ENCODE measurements at places on chromosomes 12 and 14.

GRCh38 chr14:36097356-36097755 is 79.2 kb downstream of the PTCSC3 start:
- DNase-seq = no peak

GRCh38 chr12:76247026-76247646 is 101.1 kb downstream of the BBS10 start:
- DNase-seq = peak; percentile 62

- DNase-seq = no peak
Observed at GRCh38 chr12:64670019-64670418, 59.7 kb downstream of the RASSF3 start.

DNA sequence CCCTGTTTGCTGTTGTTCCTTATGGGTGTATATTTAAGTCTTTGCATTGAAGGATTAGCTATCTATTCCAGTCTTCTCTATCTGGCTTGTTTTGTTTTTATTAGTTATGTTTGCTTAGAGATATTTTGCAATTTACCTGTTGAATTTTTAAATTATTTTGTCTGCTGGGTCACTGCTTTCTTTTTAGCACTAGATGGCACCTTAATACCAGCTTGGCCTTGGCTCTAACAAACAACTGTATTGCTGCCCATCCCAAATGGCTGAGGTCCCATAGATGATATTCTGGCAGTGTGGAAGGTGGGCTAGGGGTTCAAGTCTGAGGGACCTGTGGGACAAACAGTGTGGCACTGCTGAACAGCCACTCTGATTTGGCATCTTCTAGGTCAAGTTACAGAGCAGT is 144.0 kb upstream of the FBXO33 start:
- DNase-seq = no peak

DNA sequence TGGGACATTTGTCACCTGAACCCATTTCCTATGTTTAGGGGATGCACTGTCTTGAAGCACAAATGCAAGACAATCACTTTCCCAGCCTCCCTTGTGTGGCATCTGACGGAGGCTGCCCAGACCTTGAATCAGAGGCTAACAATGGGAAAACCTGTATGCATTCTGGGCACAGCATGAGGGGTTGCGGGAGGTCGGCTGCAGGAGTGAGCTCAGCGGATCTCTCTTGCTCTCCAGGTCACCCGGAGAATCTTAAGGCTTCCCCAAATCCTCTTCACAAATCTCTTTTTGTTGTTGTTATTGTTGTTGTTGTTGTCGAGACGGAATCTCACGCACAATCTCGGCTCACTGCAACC is 15.3 kb downstream of the NFKBIA start:
- DNase-seq = no peak

GRCh38 chr14:77032844-77033621 is 4.5 kb upstream of the IRF2BPL start:
- DNase-seq = peak; percentile 99

DNA sequence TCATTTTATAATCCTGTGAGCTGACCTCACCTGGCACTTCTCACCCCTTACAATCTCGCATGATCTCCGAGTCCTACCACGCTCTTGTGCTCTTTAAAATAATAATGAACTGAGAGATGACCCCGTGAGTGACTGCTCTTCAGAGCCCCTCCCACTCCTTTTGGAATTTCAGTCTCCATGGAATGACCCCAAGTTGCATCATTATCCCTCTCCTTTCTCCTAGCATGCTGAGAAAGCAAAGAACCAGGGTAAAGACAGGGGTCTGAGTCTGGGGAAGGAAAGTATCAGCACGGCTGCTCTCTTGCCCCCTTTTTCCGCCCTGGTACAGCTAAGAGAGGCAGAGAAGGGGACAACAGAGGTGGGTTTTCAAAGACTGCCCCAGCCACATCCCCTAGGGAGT is 178.3 kb upstream of the PLEKHA5 start:
- DNase-seq = no peak

DNA sequence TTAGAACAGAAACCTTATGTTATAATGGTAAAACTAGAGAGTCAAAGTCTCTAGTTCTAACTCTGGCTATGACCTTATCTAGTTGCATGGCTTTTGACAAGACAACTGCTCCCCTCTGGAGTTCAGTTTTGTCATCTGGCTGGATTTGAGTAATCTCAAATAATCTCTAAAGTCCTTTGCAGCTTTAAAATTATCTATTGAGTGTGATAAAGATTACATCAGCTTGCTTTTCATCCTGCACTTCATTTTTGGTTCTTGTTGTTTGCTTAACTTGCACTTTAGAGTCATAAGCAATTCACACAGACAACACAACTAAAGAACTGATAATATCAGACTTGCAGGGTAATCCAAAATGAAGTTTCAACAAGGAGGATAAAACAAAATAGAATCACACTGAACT is 2.3 kb downstream of the AKAP5 start:
- no peak for DNase-seq

DNA sequence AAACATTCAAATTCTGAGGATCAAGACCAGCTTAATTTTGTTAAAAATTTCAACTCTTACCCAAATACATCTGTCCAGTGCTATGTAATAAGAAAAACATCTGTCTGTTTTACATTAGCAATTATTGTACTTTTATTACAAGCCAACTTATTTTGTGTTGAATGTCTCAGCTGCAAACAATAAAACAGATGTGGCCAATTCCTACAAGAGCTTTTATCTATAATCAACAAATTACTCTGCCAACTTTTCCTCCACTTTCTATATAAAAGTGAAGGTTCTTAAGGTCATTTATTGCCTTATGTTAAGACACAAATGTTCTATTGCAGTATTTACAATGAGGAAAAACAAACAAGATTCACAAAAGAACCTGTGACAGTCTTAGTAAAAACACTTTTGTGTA is 72.7 kb downstream of the NOVA1 start:
- DNase-seq = peak; percentile 69

- DNase-seq = no peak
Observed at GRCh38 chr14:96717116-96717515, 80.1 kb upstream of the VRK1 start.

- peak; percentile 88 for DNase-seq
Observed at GRCh38 chr12:15629108-15629507, 160.1 kb downstream of the EPS8 start.

DNA sequence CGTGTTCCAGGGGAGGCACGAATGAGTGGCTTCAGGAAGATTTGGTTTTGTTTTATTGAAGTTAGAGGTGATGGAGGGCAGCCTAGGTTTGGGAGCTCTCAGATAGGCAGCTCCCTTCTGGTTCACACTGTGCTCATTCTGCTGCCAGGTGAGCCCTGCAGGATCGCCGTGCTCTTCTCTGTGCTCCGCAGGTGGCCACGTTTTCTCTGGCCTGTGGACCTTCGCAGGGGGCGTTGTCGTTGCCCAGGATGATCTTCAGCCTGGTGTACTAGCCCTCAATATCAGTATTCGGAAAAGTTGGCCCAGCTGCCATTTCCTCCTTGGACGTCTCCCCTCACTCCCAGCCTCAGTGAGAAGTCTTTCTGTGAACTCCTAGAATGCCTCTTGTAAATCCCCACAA is 69.5 kb downstream of the PELI2 start:
- no peak for DNase-seq

DNA sequence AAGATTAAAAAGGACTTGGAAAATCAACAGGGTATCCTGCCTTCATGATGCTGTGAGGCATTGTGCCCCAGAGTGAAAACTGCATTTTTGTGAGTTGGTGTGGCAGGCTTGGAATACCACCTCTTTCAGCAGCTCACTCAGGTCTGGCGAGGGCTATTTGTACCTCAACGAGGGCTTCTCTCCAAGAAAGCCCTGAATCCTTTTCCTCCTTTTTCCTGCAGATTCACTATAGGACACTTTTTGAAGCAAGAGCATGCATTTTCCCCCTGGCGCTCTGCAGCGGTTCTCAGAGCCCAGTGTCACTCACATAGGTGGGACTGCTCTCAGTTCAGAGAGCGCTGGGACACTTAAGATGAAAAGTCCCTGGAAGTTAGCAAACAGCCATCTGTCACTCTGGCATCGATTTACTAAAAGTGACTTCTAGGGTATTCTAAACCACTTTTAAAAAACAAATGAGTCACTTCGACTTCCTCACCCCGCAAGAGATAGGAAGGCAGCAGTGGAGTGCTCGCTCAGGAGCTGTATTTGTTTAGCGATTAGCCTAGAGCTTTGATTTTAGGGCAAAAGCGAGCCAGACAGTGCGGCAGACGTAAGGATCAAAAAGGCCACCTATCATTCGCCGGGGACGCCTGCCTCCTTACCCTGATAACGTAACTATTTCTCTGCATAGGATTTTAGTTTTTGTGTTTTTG is 782 bp upstream of the LGR5 start:
- peak; percentile 37 for DNase-seq

GRCh38 chr12:18428416-18428815 is 167.1 kb downstream of the PIK3C2G start:
- no peak for DNase-seq

- no peak for DNase-seq
Observed at GRCh38 chr12:112238441-112238840, 113.1 kb downstream of the TRAFD1 start.

DNA sequence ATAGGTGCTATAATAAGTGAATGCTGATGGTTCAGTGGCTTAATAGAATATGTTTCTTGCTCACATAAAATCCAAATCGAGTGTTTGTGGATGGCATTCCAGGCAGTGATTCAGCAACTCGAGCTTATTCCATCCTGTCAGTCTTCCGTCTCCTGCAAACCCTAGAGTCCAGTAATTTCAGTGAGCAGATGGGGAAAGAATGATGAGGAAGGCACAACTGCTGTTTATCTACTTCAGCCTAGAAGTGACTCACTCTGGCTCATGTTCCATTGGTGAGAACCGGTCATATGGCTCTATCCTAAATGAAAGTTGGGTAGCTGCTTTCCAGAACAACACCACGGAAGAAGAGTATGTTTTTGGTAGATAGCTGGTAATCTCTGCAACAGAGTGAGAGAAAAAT is 421.8 kb upstream of the PDE3A start:
- DNase-seq = peak; percentile 91

GRCh38 chr12:32558903-32559302 is 120.2 kb upstream of the DNM1L start:
- peak; percentile 91 for DNase-seq

- no peak for DNase-seq
Observed at GRCh38 chr12:62471734-62472133, 5.1 kb downstream of the MON2 start.

DNA sequence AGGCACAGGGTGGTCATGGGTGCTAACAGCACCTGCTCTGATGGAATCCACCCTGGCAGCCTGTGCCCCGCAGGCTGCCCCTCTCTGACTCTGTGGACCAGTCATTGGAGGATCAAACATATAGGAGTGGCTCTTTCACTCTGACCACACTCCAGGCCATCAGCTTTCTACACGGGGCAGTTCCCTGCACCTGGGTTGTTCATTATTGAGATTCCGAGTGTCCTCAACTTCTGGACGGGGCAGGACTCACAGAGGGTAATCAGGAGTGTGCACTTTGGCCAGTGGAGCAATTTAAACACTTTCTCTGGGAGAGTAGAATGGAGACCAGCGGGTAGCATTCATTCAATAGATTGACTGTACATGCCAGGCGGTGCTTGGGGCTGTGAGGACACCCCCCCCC is 94.8 kb downstream of the NINJ2 start:
- DNase-seq = no peak

- peak; percentile 75 for DNase-seq
Observed at GRCh38 chr12:87596636-87597035, 432.6 kb downstream of the C12orf50 start.

DNA sequence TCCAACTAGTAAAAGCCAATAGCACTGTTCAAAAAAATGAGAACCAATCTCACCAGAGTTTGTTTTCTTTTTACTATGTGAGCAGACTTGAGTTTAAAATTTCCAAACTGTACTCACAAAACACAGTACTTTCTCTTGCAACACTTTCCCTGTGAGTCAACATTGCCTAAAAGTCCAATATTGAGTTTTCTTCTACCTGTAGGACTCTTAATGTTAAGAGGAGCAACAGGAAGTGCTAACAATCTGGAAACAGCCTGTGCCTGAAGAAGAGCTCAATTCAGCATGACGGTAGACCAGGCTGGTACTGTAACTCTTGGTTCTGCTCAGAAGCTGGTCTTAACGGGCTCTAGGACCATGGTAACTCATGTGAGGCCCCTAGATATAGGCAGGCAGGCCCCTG is 144.3 kb downstream of the MED13L start:
- peak; percentile 69 for DNase-seq

DNA sequence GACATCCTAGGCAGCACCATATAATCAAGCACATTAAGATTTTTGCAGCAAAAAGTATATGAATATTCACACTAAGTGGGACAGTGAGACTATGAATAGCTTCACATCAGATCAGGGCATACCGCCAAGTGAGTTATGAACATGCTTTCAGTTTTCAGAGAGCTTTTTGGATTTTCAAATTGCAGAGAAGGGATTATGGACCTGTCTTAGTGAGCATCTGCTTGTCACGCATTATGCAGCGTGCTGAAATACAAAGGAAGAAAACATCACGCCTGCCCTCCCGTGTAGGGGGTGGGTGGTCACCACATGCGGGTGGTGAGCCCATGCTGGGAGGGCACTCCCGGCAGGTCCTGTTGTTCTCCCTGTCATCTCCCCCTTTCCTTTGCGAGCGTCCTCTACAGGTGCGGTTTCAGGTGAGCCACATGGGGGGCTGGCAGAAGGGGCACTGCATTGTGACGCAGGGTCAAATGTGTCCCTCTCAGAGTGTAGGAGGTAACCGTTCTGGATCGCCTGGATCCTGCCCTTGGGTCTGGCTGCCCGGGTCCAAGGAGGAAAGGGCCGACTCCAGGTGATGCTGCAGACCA is 42.6 kb downstream of the TRAF3 start:
- DNase-seq = no peak

GRCh38 chr12:88206601-88207000 is 64.5 kb downstream of the TMTC3 start:
- peak; percentile 86 for DNase-seq

DNA sequence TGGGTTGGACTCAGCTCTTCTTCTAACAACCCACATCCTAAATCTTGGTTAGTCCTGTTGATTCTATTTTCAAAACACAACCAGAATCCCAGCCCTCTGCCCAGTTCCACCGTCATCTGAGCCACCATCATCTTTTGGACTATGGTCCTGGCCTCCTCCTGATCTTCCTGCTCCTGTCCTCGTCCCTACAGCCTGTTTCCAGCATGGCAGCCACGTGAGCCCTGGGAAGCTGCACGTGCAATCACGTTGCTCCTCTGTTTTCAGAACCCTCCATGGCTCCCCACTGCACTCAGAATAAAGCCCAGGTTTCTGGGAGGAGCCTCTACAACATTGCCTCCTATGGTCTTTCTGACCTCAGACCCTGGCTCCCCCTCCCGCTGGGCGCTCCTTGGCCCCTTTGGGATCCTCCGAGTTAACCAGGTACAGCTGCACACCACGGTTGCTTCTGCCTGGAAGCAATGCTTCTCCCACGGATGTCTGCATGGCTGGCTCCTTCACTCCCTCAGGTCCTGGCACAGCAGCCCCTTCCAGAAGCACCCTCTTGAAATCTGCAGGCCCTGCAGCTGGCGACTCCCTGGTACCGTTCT is 44.5 kb downstream of the BEGAIN start:
- DNase-seq = no peak

Data from adipocyte (in vitro differentiated cells).